ENCODE measurements at places on chromosomes 6 and 20.

GRCh38 chr6:98039904-98040607, 757.0 kb upstream of the MMS22L start:
- DNase-seq: no peak

GRCh38 chr20:4840801-4841200, 119.1 kb downstream of the PRND start:
- no peak for DNase-seq

GRCh38 chr6:30938730-30939129, 2.0 kb upstream of the MUCL3 start:
- DNase-seq: no peak

DNA sequence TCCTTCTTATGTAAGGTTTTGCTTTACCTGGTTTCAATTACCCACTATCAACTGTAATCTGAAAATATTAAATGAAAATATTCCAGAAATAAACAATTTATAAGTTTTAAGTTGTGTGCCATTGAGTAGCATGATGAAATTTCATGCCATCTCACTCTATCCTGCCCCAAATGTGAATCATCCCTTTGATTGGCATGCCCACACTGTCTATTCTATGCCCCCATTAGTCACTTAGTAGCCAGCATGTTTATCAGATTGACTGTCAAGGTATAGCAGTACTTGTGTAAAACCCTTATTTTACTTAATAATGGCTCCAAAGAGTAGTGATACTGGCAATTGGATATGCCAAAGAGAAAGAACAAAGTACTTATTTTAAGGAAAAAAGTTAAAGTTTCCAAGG, 403.8 kb downstream of the ADGRB3 start:
- no peak for DNase-seq

DNA sequence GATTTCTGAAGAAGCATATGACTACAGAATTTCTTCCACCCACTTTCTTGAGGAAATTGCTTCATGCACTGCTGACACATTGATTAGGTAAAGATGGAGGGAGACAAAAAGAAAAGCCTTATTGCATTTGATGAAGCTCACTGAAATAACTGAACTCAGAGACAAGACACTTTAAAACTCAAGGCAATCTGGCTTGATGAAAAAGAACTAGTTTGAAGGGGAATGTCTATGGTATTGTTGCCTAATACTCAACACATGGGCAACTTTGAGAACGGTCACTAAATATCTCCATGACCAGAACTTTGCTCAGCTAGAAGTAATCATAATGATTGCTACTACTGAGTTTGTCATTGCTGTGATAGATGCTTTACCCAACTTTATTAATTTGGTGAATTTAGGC, 38.1 kb downstream of the HTR1B start:
- no peak for DNase-seq

DNA sequence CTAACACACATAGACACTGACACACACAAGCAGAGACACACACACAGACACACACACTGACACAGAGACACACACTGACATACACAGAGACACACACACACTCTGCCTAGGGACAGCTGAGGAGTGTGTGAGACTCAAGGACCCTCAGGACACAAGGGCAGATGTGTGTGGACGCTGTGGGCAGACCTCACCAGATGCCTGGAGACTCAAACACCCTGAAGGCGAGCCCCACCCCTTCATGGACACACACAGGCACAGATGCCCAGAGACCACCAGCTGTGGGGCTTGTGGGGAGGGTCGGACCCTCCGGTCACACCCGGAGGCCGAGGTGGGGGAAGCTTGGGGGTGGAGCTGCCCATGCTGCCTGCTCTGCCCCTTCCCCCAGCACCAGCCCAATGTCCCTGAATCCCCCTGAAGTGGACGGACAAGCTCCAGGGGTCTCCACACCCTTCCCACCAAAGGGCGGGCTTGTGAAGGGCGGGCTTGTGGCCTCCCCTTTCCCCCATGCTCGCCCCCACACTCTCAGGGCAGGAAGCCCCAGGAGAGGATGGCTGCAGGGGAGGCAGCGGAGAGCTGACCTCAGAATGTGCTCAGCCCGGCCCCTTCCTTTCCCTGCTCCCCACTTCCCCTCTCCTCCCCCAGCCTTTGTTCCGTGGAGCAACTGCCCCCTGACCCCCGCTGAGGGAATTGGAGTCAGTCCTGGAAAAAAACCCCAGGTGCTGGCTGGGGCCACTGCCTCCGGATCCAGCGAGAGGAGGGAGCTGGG, 13.9 kb upstream of the ABHD16B start:
- no peak for DNase-seq

DNA sequence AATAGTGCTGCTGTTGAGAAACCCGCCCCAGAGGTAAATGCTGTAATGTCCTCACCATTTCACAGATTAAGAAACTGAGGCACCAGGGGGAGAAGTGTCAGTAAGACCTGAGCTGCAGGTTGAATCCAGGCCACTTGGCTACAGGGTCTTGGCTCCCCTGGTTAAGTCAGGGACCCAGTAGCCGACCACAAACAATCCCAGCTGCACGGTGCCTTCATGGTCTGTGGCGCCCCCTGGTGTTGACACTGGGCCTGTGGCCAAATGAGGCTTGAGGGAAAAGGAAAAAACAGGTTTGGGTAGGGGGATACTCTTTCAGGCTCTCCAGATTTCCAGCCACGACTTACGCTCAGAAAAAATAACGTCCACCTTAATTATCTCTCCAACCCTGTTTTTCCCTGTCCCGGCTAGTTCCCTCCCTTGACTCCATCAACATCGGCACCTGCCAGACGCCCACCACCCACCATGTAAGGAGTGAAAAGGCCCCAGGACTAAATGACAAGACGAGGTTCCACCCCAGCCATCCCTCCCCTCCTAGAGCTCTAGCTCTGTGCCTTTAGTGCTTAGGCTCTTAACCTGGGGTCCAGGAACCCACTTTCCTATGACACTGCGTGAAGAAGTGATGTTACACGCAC, 47.7 kb upstream of the POLR1H start:
- DNase-seq: no peak

GRCh38 chr6:25961619-25962148, 918 bp upstream of the TRIM38 start:
- no peak for DNase-seq

DNA sequence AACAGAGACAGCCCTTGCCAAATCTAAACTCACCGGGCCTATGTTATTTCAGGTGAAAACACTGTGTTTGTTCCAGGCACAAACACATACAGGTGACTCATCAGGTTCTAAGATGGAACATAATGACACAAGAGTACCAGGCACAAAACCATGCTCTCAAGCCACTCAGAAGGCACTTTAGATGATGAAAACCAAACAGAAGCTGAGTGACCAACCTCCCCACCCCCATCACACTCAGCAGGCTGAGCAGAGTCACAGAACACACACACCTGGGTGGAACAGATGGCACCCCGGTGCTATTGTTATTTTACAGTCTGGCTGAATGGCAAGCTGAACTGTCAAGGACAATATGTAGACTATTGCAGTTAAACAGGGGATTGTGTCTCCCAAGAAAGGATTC, 20.6 kb upstream of the NKX2-2 start:
- no peak for DNase-seq

- DNase-seq: no peak
Measured at GRCh38 chr6:151733680-151734320, 73.7 kb upstream of the ESR1 start.

DNA sequence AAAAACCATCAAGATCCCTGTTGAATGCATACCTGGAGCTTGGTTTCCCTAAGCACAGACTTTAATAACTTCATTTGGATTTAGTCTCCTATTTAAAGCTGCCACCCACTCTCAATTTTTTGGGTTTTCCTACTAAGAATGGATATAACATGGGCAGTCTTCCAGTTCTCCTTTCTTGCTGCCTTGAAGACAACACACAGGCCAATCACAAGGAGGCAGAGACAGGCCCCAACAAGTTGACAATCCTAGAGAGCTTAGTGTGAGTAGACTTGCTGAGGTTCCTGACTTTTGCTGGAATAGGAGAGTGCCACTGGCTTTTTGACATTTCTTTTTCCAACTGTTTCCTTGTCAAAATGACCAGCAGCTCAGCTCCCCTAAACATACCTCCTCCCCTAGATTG, 112.3 kb upstream of the ESR1 start:
- DNase-seq: no peak

GRCh38 chr6:33298773-33299236, at the start of gene RGL2:
Gene RGL2 (minus strand): TSS chr6:33298942. CDS start chr6:33298610, 332 bp downstream.
- DNase-seq: peak; percentile 80

DNA sequence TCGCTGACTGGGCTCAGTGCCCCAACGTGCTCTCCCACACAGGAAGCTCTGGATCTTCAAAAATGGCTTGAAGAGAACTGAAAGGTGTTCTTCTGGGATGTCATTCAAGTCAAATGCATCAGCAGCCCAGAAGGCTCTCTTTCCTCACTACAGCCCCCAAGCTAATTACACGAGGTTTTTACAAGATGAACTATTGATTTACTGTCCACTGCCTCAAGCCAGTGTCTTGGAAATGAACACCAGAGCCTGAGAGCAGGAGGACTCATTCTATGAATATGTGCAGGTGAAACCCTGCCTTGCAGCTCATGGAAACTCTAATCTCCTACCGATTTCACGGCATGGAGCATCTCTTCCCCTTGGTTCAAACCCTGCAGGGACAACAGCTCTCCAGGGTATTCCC, 98.9 kb upstream of the CST7 start:
- no peak for DNase-seq

GRCh38 chr6:154453329-154453728, 57.2 kb downstream of the CNKSR3 start:
- DNase-seq: no peak

DNA sequence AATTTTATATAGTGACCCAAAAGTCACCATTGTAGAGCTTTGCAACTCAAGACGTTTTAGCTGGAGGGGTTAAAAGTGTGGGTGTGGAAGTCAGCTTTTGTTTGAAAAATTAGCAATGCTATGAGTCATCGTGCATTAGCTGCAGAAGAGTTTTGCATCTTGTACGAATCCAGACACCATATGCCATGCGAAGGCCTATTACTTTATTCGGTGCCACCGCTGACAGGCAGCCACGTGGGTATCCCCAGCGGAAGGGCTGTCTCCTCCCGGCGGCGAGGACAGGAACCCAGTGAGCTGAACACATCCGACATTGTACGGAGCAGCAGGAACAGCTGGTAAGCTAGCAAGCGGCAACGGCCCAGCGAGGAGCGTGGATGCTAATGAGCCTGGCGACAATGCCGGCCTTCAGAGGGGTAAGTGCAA, 84.4 kb downstream of the INSM1 start:
- DNase-seq: peak; percentile 51

DNA sequence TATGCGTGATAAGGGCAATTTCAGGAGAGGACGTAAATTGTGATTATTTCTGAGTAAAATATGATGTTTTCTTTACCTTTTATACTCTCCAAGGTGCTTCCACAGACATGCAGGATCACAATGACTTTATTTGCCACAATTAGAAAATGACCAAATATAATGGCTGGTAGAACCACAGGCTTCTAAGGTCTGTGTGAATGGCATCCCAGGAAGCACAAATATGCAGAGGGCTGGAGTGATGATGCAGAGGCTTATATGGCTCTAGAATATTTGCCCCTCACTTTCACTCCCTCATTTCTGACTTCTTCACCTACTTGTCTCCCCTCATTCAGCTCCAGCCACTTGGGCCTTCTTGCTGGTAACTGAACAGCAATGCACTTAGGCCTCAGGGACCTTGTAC, 502.1 kb upstream of the MAP3K7 start:
- DNase-seq: no peak

DNA sequence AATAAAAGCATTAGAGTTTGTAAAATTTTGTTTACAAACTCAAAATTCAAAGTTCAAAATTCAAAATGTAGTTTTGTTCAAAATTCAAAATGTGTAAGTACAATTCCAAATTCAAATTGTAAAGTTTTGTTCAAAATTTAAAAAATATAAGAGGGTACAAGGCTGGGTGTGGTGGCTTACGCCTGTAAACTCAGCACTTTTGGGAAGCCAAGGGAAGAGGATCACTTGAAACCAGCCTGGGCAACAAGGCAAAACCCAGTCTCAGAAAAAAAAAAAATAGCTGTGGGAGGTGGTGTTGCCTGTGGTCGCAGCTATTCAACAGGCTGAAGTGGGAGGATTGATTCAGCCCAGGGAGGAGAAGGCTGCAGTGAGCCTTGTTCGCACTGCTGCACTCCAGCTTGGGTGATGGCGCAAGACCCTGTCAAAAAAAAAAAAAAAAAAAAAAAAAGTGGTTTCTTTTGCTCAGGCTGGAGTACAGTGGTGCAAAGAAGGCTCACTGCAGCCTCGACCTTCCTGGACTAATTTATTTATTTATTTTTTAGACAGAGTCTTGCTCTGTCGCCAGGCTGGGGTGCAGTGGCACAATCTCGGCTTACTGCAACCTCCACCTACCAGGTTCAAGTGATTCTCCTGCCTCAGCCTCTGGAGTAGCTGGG, 5.4 kb upstream of the ZBTB12 start:
- no peak for DNase-seq

DNA sequence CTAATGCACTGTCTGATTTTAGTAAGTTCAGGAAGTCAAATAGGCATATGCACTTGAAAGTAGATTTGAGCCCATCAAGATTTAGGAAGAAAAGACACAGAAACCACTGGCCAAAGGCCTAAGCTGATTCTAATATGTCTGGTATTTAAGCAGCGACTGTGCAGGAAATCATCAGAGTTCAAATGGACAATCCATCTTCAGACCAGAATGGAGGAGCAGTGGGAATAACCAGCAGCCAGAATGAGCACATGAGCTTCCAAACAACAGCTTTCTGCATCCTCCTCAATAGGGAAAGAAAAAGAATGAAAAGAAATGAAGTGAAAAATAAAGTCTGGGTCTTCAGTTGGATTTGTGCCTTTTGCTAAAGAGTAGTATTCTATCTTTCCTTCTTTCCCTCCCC, 50.6 kb downstream of the SOD2 start:
- DNase-seq: no peak

DNA sequence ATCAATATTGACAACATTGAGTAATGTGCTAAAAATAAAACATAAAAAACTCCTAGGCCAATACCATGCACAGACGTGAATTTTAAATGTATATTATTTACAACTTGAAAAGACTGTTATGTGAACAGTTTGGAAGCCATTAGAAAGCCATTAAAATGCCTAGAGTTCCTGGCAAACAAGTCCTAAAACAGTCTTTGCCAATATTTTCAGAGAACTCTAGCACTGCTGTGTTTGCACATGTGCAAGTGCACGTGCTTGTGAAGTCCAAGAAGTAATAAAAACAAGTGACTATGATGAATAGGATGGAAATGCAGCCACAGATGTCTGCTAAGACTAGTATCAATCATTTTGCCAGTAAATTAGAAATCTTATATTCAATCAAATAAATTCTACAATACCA, 1447.6 kb downstream of the GRIK2 start:
- no peak for DNase-seq

DNA sequence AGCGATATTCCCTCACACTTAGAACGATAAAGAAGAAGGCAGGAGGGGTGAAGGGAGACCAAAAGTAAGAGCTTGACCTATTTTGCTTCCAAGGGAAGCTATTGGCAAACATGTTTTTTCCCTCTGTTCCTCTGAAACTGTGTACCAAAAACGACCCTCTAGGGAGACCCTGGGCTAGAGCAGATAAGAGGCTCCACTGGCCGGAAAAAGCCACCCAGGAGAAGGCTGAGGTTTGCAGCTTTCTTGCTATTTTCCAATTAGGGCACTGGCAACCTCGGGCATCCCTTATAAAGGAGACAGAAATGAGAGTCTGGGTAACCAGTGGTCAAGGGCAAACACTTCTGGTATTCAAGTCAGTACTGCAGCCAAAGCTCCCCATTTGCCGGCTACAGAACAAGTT, 168.0 kb downstream of the KIF16B start:
- DNase-seq: no peak

- DNase-seq: no peak
Measured at GRCh38 chr6:62324834-62325233, 38.8 kb upstream of the KHDRBS2 start.

- DNase-seq: no peak
Measured at GRCh38 chr20:6818033-6818808, 50.7 kb downstream of the BMP2 start.

All from gastrocnemius medialis (tissue), 4 donors.